ENCODE measurements at places on chromosomes 7 and 10.

DNA sequence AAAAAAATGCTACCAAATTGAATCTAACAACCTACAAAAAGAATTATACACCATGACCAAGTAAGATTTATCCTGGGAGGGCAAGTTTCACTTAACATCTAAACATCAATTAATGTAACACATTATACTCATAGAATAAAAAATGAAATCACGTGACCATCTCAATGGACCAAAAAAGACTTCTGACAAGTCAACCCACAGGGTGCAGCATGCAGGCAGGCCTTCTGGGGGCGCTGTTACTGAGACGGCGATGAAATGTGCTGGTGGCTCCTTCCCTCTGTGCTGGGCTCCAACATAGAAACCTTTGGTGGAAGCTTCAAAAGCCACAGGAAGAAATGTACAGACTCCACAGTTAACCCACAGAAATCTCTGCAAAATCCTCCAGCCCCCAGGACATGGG lies 103.1 kb downstream of the INHBA start:
- DNase-seq, result no peak

GRCh38 chr7:104174798-104175197 lies 33.0 kb downstream of the ORC5 start:
- no peak for DNase-seq

GRCh38 chr10:62437696-62438095 lies 63.5 kb downstream of the ZNF365 start:
- no peak for DNase-seq

DNA sequence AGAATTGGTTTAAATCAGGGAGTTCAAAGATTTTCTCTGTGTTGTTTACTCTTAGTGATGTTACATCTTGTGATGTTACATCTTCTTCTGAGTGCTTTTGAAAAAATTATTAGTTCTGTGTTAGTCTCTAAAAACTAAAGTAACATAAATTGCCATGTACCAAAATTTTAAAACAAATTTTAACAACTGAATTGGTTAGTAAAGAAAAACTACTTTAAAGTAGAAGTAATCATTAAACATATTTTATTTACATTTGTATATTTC lies 5.2 kb upstream of the IGF2BP3 start:
- DNase-seq, result no peak

- DNase-seq, result no peak
These were observed 3.1 kb upstream of the PTPRE start for GRCh38 chr10:127903789-127904188.

GRCh38 chr7:105885387-105886111 lies 9.2 kb upstream of the ATXN7L1 start:
- no peak for DNase-seq

GRCh38 chr7:26658389-26659084 lies 205.9 kb downstream of the SKAP2 start:
- DNase-seq, result no peak

- no peak for DNase-seq
These were observed 162.8 kb upstream of the NFE2L3 start for GRCh38 chr7:25989140-25989705.

- no peak for DNase-seq
These were observed 1.2 kb downstream of the ITIH2 start for GRCh38 chr10:7704071-7705016.

GRCh38 chr7:151696721-151697514 lies 177.2 kb upstream of the RHEB start:
- no peak for DNase-seq

GRCh38 chr10:71625445-71626175 lies 94.0 kb downstream of the C10orf105 start:
- DNase-seq, result no peak

DNA sequence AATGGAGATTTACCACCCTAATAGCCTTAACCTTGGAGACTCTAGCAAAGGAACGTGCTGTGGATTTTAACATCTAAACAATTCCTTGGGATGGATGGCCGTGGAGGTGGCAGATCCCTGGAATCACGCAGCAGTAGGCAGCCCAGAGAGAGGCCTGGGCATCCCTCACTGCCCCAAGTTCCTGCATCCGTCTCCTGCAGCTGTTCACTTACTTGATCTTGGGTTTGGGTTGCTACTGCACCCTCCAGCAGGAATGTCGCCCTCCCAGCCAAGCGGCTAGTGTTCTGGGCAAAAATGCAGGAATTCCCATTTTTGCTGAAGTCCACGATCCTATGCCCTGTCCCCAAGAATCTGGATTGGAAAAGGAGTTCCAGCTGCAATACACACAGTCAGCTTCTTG lies 166.7 kb upstream of the SH2B2 start:
- DNase-seq, result no peak

- no peak for DNase-seq
These were observed 562.9 kb upstream of the NRP1 start for GRCh38 chr10:33897291-33897752.

DNA sequence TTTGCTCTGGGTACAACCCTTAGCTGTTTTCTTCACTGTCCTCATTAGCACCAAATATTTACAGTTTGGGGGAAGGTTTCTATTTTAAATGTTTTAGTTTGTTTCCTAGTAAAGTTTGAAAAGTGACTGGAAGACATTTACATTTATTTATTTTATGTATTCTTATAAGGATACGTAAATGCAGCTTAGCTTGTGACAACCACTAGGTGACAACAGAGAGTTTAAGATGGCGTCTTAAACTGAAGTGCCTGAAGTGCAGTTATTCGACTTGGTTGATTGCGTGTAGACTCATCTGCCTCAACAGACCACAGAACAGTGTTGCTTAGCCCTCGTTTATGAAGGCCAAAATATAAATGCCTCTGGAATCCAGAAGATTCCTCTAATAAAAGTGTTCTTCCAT lies 378.2 kb upstream of the MYO3A start:
- no peak for DNase-seq
